ENCODE measurements at places on chromosomes 7 and 10.

DNA sequence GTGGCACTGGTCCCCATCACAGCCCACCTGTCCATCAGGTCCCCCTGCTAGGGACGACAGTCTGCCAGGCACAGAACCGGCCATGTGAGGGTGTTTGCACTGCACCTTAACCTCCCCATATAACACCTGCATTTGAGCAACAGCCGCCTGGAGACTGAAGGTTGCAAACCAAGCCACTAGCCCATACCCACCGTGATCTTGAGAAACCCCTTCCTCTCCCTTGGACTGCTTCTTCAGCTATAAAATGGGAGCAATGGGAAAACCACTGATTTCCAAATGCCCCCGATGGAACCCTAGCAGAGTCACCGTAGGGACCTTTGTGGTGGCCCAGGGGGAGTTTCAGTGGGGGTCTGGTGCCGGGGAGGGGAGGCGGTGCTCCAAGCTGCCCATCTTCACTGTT, 120.1 kb downstream of the NPTX2 start:
- DNase-seq = no peak

DNA sequence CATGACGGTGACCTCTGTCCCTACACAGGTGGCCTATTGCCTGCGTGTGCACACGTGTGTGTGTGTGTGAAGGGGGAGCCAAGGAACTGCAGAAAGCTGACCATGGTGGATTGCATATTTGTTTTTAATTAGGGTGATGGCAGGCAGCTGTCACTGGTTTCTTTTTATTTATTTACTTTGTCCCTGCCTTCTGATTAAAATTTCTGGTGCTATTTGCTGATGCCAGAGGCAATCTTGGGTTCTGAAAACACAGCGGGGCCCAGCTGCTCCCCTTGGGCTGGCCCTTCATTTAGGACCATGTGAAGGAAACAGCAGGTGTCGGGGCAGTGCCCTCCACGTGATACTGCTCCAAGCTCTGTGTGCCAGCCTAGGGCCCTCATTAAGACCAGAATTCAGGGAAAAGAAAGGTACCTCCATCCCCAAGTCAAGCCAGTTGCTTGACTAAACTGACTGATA, 71.3 kb upstream of the PODXL start:
- DNase-seq = no peak

DNA sequence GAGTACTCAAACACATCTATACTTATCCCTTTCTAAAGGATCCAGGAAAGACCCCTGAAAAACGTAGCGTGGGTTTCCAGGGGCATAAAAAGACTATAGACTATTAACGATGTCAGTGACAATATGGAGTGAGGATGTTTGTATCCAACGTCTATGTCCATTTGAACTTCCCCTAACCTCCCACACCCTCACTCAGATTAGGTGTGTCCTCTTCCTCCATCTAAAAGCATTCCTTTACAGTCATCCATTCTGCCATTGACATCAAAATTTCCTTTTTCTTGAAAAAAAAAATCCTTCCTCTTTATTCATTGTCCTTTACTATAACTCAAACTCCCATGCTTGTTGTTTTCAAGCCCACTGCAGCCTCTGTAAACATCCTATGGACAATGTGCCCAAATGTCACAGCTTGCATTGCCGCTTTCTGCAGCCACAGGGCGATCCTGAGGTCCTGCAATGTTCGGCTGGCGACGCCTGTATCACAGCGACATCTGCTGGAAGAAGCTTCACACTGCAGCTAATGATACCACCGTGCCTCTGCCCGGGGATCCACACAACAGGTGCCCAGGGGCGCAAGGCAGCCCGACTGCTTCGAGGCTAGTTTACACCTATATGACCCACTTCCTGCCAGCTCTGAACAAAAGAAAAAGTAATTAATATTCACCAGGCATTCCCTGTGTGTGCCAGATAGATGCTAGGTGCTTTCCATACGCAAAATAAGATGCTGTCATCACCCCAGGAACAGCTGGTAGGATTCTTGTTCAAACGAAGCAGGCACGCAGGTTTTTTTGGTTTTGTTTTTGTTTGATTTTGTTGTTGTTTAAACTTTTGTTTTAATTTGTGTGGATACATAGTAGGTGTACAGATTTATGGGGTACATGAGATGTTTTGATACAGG, 267.9 kb upstream of the GHITM start:
- DNase-seq = peak; percentile 35

GRCh38 chr7:52992001-52992400, 43.4 kb upstream of the POM121L12 start:
- DNase-seq = no peak

GRCh38 chr10:1737222-1738061, at the start of gene ADARB2:
Gene ADARB2, minus strand, starts transcription at chr10:1737525.
- no peak for DNase-seq

GRCh38 chr7:74475243-74475986, 21.7 kb downstream of the GTF2IRD1 start:
- no peak for DNase-seq

- no peak for DNase-seq
Observed at GRCh38 chr7:142626420-142627035, 122.7 kb upstream of the PRSS1 start.

GRCh38 chr10:78919181-78919966, 149.4 kb upstream of the ZMIZ1 start:
- DNase-seq = no peak

DNA sequence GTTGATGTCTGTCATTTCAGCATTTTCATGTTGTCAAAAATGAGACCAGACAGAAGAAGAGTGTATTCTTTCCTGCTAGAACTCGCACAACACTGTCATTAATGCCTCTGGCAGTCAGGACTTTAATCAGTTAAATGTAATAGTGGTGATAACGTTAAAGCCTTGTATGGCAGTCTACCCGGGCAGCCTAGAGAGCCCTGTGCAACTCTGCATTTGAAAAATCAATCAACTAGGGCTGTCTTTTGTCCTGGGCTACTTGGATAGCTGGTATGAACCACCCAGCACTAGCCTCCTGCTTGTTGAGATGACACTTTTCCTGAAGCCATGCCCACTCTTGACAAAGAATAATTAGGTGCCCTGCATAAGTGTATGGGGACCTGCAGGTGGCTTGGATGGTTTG, 19.8 kb downstream of the MGMT start:
- DNase-seq = no peak

DNA sequence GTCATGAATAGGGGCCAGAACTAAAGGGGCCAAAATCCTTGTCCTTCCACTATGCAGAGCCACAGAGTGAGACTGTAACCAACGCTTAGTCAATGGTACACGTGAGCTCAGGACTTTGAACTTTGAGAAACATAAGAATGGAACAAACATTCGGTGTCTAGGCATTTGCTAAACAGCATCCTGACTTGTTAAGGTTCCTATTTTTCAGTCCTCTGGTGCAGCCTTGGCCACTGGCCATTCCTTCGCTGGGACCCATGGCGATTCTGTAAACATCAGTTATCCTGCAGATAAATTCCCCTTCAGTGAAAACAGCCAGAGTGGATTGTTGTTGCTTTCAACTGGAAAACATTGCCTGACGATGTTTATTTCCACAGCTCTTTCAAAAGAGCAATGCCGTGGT, 266.8 kb downstream of the SORCS1 start:
- DNase-seq = no peak

GRCh38 chr7:12469568-12469967, 65.9 kb upstream of the VWDE start:
- no peak for DNase-seq

DNA sequence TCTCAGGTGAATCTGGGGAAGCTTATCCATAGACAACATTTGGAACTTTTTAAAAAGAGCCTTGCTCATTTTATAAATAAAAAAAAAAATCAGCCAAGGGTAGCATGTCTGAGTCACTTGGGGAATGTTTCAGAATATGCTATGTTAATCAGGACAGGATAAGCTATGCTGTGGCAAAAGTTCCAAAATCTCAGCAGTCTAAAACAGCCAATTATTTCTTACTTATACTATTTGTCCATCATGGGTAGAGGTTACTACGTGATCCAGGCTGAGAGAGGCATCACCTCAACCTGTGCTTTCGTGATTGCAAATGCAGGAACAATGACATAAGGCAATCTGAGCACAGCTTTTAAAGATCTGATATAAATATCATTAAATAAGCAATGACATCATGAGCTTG, 6.5 kb downstream of the SLC13A1 start:
- DNase-seq = no peak

DNA sequence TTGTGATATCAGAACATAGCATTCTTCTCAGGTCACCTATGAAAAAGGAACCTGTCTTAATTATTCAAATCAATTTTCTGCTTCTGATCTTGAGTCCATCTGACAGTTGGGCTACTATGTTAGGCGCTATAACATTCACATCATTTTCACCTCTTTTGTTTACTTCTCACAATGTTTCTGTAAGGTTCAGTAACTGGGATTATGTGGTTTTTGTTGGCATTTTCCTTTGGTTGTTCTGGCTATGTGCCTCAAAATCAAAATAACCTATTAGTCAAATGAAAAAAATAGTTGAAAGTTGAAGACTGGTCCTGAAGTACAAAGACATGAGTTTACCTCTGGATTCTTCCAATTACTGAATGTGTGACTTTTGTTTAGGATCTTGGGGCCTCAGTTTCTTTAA, 221.3 kb upstream of the SMIM30 start:
- no peak for DNase-seq
